Stimulated activated CD4-positive, alpha-beta T cell treated with anti-CD3 and anti-CD28 coated beads, Interleukin-12 subunit alpha, Interleukin-12 subunit beta, amount 100 ng/mL, for 48 hours (primary cell): ENCODE measurements at places on chromosomes 6 and 20.

DNA sequence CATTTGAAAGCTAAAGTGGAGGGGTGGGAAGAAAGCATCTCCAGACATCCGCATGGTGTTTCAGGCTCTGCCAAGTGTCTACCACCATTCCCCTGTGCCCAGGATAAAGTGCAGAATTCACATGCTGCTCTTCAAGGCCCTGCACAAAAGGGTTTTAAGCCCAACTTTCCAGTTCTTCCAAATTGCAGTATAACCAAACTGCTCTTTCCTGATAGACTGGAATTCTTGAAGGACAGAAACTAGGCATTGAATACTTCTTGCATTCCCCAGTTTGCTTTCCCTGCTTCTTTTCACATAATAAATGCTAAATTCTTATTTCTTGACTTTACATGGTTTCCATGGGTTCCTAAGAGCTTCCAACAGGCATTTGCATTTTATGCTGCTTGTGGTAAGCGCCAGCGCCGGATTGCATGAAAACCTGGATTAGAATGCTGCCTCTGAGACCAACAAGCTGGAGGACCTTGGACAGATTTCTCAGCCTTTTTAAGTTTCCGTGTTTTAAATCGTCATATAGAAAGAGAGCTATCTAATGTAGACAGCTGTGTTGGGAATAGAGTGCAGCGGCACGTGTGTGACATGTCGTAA lies 7.9 kb downstream of the SOX4 start:
- no peak for DNase-seq

- DNase-seq = no peak
Observed at GRCh38 chr6:56025795-56026194, 150.4 kb upstream of the BMP5 start.

GRCh38 chr6:110461376-110461775 lies 15.0 kb downstream of the SLC22A16 start:
- DNase-seq = no peak

GRCh38 chr6:46821458-46821881 lies 28.3 kb downstream of the MEP1A start:
- DNase-seq = no peak

DNA sequence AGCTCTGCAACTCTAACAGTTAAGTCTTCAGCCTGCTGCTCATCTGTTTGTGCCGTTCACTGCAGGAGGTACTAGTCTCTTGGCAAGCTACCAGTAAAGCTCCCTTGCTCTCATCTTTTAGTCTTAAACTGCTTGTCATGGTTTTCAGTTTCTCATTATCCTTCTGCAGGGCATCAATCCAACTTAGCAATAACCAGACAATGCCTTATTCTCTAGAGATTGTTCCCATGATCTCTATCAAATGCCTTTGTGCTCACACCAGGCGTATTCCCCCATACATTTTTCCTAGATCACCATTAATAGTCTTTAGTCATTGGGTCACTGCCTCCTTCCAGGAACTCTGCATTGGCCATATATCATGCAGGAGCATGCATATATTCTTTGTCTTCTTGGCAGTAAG lies 171.3 kb downstream of the GRM1 start:
- DNase-seq = no peak
